Lung microvascular endothelial cell (primary cell): ENCODE measurements at places on chromosomes 16 and 17.

GRCh38 chr17:31900877-31901276 is 631 bp downstream of the UTP6 start:
- peak; percentile 38 for DNase-seq

GRCh38 chr17:1711804-1712203 is 1.6 kb upstream of the TLCD2 start:
- DNase-seq, result no peak

DNA sequence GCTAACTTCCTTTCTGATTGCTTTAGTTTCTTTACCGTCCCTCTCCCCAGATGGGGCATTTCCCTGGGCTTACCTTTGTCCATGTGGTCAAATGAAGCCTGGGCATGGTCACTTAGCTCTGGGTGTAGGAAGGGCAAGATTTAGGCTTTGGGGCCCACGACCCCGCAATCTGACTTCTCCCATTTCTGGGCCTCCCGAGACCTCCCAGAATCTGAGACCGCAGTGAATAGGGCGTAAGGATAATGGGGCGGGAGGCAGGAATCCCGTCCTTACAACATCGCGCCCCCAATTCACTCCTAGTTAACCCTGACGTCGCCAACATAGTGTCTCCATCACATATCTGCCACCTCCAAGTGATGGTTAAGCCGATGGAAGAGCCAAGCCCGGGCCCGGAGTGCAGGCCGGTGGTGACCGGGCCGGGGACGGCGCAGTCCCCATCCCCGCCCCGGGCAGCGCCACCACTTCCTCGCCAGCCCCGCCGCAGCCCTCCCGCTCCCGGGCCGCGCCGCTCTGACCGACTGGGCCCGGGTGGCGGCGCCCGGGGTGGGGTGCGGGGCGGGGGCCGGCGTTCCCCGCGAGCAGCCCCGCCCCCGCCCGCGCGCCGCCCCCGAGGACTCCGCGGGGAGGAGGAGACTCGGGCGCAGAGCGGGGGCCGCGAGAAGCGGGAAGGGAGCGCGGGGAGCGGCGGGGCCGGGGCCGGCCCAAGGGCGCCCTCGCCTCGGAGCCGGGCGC is at the start of gene RHBDL3:
Gene RHBDL3, plus strand, starts transcription at position 641 of the 732 bp plus-strand sequence. CDS start 358 bp downstream, outside the sequence.
- no peak for DNase-seq

- no peak for DNase-seq
Observed at GRCh38 chr17:81069135-81069645, 34.2 kb downstream of the BAIAP2 start.

- DNase-seq, result peak; percentile 66
Observed at GRCh38 chr17:50079334-50080095, 15.6 kb upstream of the PDK2 start.

- peak; percentile 95 for DNase-seq
Observed at GRCh38 chr17:75261336-75262111, at the start of the genes GGA3 and MRPS7. TSS of gene GGA3 (minus strand) at chr17:75261606. CDS start at chr17:75261587, 19 bp downstream. TSS of gene MRPS7 (plus strand) at chr17:75261879. CDS start at chr17:75261901, 22 bp downstream.

DNA sequence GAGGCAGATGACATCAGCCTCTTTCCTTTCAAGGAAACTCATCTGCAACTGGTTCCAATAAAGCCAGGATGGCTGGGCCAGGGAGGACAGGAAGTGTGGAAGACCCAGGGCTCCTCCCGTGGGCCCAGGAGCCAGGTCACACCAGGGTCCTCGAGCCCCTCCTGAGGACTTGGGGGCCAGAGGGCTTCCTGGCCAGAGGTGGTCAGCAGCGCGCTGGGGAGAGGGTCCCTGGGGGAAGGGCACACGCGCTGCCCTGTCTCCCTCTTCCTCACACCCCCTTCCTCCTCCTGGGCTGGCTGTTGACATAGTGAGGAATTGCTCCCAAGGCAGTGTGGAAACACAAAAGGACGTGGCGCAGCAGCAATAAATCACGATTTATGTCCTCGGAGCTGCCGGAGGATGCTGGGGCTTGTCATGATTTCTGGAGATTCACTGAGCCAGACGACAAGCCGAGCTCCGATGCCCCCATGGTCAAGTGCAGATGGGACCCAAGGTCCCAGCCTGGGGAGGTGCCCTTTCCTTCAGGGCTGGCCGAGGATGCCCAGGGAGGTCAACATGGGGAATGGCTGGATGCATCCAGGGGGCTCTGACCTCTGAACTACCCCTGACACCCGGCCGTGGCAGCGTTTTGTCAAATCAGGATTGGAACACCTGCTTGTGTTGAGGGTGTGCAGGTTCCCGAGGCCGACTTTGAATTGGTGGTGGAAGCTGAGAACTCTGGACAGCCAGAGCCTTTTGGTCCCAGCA is 152.6 kb downstream of the IRF8 start:
- no peak for DNase-seq

- DNase-seq, result no peak
Observed at GRCh38 chr16:74051-74746, 1.8 kb upstream of the RHBDF1 start.

- DNase-seq, result peak; percentile 22
Observed at GRCh38 chr17:15406081-15406480, 61.3 kb downstream of the CDRT4 start.

DNA sequence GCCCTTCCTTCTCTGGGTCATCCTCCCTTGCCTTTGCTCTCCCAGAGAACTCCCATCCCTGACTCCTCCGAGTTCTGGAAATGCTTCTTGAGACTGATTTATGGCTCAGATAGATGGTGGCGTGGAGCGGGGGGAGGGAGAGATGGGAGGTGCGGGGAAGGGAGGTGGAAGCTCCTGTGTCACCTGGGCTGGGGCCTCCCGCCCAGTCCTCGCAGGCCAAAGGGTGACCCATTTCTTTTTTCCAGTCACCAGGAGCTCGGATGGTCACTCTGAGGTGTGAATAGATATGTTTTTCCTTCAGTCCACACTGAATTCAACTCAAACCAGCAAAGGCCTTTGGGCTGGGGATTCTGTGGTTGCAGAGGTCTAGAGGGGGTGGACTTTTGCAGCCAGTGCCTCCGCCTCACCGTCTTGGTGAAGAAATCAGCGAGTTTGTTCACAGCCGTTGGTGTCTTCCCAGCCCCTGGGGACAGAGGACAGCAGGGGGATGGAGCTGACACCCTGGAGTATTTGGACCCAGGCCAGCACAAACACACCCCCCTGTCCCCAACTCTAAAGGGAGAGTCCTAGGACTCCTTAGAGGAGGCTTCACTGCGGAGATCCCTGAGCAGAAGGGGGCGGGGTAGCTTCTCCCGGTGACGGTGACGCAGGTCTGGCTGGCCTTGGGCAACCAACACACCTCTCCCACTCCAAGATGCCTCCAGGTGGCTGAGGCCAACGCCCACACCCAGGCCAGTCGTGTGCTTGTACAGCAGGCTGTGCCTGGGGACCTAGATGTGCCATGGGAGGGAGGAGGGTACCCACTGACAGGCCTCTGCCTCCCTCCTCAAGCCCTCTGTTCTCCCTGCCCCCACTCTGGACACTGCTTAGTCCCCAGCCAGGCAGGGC is 80.6 kb downstream of the AMFR start:
- no peak for DNase-seq

DNA sequence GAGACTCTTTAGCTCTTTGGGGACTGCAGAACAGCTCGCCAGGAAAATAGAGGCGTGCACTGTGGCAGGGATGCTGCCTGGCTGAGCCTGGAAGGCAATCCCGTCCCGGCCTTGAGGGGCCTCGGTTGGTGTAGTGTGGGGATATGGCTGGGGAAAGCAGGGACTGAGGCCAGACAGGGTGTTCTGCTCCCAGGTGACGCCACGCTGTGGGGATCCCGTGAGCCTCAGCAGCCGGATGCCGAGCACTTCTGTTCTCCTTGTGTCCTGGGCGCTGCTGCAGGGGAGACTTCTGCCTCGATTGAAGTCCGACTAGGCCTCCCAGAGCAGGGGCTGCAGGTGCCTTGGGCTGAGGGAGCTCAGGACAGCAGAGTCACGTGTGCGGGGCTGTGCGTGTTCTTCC is 72.6 kb downstream of the BANP start:
- DNase-seq, result no peak

DNA sequence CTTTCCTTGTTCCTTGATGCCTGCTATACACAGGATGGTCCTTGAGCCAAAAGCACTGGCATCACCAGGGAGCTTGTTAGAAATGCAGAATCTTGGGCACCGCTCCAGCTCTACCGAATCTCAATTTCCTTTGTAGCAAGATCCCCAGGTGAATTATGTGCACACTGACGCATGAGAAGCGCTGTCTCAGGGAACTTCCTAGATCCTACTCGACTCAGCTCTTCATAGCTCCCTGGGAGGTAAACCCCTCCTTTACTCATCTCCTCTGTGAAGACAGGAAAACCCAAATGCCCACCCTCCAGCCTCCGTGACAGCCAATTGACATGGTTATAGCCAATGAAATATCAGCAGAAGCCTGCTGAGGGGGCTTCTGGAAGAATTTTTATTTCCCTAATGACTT is 4.1 kb downstream of the USP31 start:
- DNase-seq, result peak; percentile 17

- DNase-seq, result peak; percentile 58
Observed at GRCh38 chr16:50696575-50697420, 3.4 kb downstream of the NOD2 start.

GRCh38 chr17:50837980-50838954 is 2.9 kb downstream of the WFIKKN2 start:
- DNase-seq, result no peak

DNA sequence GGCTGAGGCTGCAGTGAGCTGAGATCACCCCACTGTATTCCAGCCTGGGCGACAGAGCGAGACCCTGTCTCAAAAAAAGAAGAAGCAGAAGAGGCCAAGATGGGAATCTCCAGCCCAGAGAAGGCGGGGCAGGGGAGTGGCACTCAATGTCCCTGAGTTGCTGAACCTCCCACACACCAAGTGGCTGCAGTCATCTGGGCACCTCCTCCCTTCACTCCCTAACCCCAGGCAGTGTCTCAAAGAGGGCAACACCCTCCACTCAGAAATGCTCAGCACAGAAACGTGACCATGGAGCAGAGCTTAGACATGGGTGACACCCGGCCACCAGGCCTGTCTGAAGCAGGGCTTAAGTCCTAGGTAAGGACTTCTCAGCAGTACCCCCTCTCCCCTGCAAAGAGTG is 36.3 kb upstream of the BCAR1 start:
- DNase-seq, result no peak
